ENCODE measurements at places on chromosomes 1 and 21.

DNA sequence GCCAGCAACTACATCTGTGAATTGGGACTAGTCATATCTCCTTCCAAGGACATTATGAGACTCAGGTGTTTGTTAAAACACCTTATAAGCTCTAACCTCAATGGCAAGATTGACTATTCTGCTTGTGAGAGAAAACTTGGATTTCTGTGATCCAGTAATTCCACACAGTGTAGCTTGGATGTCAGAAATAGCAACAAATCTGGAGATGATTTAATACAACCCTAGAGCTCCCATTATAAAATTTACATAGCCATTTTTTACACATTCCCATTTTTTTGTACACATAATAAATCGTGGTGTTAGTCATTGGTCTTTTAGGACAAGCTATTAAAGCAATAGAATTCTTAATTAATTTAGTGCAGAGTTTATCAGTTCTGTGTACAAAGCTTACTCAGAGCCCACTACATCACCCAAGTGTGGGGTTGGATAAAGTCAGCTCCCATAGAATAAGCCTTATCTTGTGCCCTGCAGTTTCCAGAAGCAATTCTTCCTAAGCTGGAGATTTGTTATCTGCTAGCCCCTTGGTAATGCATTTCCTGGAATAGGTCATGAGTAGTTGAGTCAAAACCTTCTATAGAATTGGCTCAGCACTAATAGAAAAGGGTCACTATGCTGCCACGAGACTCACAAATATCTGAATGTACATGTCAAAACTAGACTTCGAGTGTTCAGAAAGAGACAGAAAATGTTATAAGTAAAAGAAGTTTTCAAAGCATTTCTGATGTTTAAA lies 434.0 kb upstream of the RUNX1 start:
- no peak for DNase-seq

DNA sequence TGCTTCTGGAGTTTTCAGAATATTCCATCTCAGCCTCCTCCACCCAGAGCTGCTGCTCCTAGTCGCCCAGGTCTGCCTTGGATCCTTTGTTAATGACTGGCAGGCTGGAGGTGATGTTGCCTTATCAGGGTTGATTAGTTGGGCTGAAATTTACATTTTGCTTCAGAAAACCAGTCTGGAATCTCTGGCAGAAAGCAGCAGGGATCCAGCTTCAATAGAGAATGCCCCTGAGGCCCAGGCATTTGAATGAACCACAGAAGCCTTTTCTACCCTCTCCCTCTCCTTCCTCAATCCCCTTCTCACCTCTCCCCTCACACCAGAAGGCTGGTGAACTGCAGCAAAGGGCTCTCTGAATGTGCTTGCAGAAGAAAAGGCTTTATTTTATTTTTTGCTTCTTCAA lies 83.2 kb downstream of the PLXNA2 start:
- no peak for DNase-seq

DNA sequence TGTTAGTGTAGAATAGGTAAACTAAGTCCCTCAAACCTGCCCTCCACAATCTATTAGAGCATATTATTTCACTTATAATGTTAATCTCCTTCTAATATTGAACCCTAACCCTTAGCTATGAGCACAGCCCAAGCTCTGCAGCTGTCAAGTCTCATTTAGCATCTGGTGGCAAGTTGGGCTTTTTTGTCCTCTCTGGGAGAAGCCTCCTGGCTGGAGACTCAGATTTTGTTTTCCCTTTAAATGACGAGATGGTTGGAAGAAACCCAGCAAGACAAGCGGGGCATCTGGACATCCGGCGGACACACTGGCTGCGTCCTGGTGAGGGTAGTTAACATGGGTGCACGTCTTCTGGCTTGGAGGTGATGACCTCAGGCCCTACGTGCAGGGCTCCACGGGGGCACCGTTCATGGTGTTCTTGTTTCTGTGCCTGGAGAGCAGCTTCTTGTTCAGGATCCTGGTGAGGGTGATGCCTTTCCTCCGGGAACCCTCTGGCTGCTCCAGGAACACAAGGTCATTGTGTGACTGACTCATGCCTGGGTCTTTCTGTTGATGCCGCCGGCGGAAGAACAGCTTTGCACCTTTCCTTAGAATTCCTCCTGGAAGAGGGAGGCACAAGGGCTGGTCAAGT lies 9.7 kb upstream of the PRDM15 start:
- DNase-seq: no peak

- no peak for DNase-seq
Measured at GRCh38 chr1:21673277-21673780, 4.2 kb upstream of the RAP1GAP start.

- DNase-seq: no peak
Measured at GRCh38 chr1:18879791-18880309, 20.4 kb upstream of the TAS1R2 start.

DNA sequence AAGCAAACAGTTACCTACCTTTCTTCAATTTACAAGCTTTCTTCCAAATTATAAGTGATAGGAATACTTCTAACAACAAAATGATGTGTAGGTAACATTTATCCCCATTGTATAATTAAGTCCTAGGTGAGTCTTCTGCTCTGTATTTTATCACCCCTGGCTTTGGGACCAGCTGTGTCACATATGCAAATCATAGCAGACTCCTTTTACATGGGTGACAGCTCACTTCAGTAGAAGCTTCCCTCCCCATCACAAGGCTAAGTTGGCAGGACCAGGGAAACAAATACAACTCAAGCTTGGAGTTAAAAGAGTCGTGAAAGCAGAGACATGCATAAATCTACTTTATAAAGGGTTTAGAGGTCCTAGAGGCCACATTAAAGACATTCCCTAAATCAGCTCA lies 121.1 kb upstream of the RUNX1 start:
- no peak for DNase-seq

All from stimulated activated CD4-positive, alpha-beta T cell treated with anti-CD3 and anti-CD28 coated beads, Interleukin-1b, Interleukin-23, amount 100 ng/mL, for 24 hours (primary cell).